NCI-H146 (cell line): ENCODE measurements at places on chromosomes 2 and 18.

GRCh38 chr18:26717123-26717719 is 148.3 kb downstream of the AQP4 start:
- DNase-seq = no peak

GRCh38 chr2:114222344-114222743 is 220.1 kb upstream of the DPP10 start:
- DNase-seq = no peak

GRCh38 chr2:162697111-162697510 is 141.5 kb downstream of the KCNH7 start:
- no peak for DNase-seq

DNA sequence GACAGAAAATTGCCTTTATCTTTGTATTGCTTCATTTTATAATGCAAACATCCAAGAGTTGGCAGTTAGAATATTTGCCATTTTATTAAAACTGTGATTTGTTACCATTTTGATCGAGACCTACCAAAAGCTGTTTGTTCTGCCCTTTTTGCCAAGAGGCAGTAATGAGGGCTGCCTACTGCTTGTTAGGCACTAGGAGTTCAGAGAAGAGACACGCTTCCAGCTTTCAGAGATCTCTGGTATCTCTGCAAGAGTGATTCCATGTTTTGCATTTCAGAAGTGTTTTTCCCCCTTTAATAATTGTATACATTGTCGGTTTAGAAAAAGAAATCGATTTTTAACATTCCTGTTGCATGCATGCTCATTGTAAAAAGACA is 628 bp downstream of the MRPL30 start:
- DNase-seq = peak; percentile 11

- DNase-seq = no peak
Measured at GRCh38 chr2:50591021-50591420, 440.9 kb downstream of the NRXN1 start.

- no peak for DNase-seq
Measured at GRCh38 chr2:152367547-152368390, 32.8 kb downstream of the FMNL2 start.

- DNase-seq = no peak
Measured at GRCh38 chr2:180571559-180571958, 408.8 kb upstream of the UBE2E3 start.

GRCh38 chr2:156474401-156474800 is 38.2 kb downstream of the GPD2 start:
- no peak for DNase-seq

- DNase-seq = no peak
Measured at GRCh38 chr2:8508766-8509165, 173.1 kb upstream of the ID2 start.

- DNase-seq = peak; percentile 99
Measured at GRCh38 chr18:34281290-34281689, 56.6 kb upstream of the NOL4 start.

DNA sequence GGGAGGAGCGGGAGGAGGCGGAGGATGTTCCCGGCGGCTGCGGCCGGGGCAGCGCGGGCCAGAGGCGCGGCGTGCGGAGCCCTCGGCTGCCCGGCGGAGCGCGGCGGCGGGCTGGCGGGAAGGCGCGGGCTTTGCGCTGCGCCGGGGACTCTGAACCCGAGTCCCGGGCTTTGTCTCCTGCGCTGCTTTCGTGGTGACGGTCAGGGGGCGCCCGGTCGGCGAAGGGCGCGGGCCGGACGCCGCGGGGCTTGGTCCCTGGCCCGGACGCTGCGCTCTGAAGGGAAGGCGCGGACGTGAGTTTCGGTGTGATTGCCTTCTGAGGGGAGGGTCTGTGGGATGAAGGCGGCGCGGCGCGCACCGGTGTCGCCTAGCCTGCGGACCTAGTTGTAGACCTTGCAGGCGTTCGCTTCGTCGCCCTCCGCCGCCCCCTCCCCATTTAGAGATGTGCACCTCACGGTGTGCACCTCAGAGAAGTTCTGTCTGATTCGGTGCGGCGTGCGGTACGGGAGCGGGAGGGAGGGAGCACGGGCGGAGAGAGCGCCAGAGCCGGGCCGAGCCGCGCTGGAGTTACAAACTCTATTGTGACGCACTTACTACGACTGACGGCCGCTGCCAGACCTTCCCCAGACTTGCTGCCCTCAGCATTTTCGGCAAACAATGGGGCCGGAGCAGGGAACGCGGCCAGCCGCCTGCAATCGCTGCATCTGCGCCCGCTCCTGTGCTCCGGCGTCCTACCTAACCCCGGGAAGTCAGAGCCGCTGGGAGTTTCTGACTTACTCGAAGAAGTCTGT is 2.1 kb downstream of the BCL2L11 start:
- DNase-seq = peak; percentile 83

DNA sequence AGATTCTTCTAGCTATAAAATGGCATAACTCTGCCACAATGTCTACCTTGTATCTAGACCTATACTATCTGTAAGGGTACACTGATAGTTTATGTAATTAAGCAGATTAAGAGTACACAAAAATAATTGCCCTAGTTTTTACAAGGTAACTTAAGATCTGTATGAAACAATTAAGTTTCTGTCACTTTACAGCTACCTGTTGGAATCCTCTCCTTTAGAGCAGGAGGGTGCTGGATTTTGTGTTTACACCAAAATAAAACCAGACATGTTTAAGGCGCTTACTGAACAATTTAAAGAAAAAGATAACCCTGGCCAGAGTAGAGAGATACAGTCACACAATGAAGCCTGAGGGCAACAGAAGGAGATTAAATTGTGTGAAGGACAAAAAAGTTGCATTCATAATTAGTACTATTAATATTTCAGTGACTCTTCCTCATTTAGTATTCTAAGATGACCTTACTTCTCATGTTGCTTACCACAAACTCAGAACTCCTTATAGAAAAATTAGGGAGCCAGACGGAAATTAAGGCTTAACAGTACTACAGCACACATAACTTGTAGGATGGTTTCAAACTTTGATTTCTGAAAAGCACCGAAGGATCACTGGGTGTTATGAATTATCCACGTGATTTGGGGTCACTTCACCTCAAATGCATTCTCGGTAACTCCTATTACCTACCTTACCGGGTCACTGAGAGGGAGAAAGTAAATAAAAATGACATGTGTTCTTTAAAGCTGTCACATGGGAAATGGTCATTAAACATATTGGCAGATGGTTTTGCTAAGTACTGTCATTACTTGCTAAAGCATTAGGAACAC is 1.0 kb downstream of the DARS1 start:
- no peak for DNase-seq

GRCh38 chr18:63071701-63072141 is 247.8 kb downstream of the BCL2 start:
- DNase-seq = peak; percentile 53

DNA sequence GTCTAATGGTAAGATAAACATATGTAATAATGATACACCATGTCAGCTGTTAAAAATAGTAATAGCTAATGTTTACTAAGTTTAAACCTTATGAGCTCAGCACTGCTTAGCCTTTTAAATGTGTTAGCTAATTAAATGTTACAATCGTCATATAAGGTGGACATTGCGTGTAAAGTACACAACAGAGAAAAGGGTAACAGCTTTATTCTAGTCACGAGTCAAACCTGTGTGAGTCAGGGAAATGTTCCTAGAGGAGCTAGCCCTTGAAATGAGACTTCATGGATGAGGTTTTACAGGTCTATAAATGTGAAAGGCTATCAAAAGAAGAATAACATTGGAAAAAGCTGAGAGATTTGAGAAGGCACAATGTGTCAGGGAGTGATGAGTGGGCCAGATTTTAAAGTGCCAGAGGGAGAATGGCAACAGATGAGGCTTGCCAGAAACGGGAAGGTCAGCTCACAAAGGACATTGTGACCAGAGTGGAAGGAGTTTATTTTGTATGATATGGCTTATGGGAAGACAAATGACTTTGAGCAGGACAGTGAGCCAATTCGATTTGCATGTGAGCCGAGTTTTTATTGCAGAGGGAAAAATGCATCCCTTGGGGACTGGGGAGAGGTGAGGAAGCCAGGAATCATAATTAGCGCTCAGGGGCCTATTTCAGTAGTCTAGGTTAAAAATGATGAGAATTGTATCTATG is 276.3 kb downstream of the CTNNA2 start:
- no peak for DNase-seq

- DNase-seq = peak; percentile 64
Measured at GRCh38 chr2:15159751-15160177, 401.4 kb downstream of the NBAS start.

DNA sequence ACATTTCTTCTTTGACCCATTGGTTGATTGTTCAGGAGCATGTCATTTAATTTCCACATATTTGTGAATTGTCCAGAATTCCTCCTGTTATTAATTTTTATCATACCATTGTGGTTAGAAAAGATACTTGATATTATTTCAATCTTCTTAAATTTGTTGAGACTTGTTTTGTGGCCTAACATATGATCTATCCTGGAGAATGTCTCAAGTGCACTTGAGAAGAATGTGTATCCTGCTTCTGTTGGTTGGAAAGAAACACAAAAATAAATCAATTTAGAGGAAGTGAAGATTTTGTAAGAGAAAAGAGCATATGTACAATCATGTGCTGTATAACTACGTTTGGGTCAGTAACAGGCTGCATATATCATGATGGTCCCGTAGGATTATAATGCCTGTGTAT is 118.6 kb upstream of the CDC42EP3 start:
- DNase-seq = no peak

DNA sequence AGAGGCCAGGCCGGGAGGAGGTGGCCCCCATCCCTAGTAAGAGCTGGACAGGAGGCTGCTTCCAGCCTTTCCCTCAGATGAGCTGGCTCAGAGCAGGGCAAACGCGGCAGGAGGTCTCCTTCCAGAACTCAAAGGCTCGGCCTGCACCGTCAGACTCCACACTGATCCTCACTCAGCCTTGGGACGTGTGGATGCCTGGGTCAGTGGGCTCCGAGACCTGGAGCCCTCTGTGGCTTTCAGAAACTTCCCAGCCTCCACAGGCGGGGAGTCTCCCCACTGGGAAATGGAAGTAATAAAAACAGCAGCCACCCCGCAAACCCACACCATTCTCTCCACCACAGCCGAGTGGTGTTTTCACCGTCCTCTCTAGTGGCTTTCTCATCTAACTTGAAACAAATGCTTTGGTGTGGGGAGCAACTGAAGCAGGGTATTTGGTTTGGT is 54.3 kb downstream of the INPP5D start:
- no peak for DNase-seq

DNA sequence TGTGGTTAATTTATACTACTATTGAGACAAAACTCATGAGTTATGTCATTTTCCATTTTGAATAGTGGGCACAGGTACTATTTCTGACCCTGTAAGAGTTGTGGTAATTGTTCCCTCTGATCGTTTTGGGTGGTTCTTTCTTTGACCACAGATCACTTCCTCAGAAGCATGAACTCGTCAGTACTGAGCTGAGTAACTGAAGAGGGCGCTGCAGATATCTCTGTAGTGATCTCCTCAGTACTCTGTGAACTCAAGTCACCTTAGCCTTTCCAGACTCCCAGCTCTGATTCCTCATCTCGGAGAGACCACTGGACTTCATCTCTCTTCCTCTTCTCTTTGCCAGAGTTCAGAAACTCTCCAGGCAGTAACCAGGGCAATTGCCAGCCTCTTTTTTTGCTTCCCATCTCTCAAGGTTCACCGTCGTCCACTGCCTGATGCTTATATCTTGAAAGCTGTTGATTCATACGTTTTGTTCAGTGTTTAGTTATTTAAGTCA is 9.4 kb upstream of the IL1RL1 start:
- no peak for DNase-seq

GRCh38 chr18:3055816-3056215 is 42.9 kb upstream of the LPIN2 start:
- DNase-seq = no peak

DNA sequence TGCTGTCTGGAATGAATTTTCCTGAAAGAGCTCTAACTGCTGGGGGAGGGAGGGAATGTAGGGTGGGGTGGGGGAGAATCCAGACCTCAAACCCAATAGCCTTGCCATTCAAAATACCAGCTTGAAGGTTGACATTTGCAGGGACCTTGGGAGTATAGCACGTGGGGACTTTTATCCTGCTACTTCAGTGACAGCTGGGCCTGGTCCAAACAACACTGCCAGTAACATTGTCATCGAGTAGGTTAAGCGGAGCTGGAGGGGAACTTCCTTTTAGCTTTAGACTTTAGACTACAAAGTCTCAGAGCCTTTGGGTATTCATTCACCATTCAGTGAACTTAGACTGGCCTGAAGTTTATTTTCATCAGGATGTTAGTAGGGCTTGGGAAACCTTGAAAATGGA is 248.7 kb downstream of the MEIS1 start:
- DNase-seq = no peak

DNA sequence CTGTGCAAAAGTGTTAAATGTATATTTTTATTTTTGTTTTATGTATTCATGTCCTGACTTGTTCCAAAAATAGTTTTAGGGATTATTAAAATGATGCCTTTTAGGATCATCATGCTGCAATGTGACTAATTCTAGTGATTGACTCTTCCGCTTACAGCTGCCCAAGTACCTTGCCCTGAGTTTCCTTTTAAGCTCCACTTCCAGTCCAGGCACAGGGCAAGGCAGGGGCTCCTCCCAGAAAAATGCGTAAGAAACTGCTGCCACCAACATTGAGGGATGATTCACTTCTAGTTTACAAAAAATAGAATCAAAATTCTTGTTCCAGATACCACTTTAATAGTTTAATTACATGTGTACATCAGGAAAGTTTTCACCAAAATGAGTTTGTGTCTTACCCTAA is 116.4 kb downstream of the IRS1 start:
- no peak for DNase-seq

GRCh38 chr2:223613017-223613950 is 11.1 kb upstream of the SCG2 start:
- peak; percentile 92 for DNase-seq

DNA sequence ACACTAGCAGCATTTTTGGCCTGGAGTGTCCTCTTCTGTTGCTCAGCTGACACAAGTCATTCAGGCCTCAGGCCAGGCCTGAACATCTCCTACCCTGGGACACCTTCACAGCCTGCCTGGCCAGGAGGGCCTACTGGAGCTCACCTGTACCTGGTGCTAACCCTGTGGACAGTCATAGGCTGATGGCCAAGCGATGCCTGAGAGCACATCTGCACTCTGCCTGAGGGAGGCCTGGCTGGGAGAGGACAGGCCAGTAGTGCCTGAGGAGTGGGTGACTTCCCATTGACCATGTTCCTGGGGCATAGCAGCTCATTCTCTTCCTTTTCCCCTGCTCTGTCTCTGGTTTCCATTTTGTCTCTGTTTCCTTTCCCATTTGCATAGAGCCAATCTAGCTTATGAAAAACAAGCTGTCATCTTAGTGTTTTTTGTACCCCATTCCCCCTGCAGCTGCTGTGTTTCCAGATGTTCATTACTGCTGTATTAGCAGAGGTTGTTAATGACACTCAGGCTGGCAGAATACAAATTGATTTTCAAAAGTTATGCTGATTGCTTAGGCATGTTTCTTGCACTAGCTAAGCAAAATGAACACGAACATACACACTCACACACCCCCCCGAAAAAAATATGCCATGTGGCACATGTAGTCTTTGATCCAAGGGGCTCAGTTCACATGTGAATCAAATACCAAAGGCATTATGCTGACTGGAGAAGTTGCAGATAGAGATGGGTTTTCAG is 149.7 kb upstream of the HS6ST1 start:
- no peak for DNase-seq

- DNase-seq = no peak
Measured at GRCh38 chr2:160660741-160661140, 167.1 kb upstream of the RBMS1 start.

- peak; percentile 13 for DNase-seq
Measured at GRCh38 chr18:12606592-12607315, 51.2 kb downstream of the SPIRE1 start.
